Mesendoderm (in vitro differentiated cells): ENCODE measurements at places on chromosomes 16 and 17.
A peak's percentile ranks its signal among the peaks of the same experiment; 100 is the strongest.

DNA sequence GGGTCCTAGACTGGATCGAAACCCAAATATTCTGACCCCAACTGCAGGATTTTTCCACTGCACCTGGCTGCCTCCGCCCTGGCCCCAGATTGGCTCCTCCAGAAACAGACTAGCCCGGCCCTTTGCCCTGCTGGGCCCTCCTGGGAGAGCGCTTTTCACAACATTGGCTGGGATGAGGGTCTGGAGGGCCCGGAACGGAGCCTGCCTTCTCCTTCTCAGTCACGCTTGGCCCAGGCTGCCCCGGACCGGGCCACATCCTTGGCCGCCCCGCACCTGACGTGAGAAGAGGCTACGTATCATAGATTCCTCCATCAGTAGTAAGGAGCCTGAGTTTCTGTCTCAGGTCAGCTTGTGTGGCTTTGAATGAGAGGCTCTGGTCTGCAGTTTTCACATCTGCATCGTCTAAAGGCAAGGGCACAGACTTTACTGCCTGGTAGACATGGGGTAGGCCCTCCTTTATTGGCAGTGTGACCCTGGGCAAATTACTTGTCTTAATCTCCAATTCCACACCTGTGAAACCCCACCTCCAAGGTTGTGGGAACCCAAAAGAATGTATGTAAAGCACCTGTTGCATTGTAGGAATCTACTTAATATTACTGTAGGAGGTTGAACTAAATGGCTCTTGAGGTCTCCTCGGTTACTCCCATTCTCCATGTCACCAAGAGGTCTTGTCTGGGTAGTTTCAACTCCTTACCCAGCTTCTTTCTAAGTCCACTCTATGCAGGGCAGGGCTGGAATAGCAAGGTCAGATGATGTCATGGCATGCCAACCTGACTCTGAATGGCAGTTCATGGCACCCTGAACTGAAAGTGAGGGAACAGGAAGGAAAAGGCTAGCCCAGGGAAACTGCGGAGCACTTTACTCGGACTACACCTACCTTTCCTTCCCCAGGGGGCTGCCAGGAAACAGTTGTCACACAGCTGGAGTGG lies 661 bp downstream of the LRRC3C start:
- peak; percentile 80 for DNase-seq

GRCh38 chr16:87926246-87927194 lies 9.8 kb downstream of the CA5A start:
- DNase-seq, result no peak

DNA sequence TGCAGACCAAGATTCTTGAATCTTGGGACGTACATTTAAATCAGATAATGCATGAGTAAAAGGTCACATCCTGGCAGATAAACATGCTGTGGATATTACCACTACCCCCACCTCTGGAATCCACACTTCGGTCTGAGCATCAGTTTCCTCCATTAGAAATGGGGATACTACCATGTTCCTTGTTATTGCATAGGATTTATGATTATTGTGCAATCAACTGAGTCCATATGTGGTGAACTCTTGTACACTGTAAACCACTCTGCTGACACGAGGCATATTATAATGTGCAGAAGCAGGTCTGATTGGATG lies 108.7 kb downstream of the VAT1L start:
- no peak for DNase-seq

- DNase-seq, result no peak
These were observed 69.3 kb downstream of the CRISPLD2 start for GRCh38 chr16:84889066-84889465.

DNA sequence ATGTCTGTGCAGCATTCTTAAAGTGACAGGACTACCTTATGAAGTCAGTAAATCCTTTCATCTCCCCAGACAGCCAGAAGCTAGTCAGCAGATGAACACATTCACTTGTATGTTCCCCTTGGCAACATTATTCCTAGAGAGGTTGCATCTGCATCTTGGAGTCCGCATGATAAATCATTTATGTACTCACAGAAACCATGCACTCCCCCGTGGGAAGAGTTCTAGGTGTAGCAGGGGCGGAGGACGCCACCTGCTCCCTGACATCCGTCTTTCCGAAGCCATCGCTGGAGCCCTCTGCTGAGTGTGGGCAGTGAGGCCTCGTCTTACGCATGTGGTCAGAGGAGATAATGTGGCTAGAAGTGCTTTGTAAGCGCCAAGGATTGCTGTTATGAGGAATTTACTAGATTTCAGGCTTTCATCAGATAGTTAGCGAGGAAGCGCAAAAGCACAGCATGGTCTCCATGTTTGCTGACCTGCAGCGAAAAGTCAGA lies 144.5 kb downstream of the RPTOR start:
- no peak for DNase-seq

- DNase-seq, result no peak
These were observed 7.2 kb downstream of the OR2C1 start for GRCh38 chr16:3362931-3363330.

DNA sequence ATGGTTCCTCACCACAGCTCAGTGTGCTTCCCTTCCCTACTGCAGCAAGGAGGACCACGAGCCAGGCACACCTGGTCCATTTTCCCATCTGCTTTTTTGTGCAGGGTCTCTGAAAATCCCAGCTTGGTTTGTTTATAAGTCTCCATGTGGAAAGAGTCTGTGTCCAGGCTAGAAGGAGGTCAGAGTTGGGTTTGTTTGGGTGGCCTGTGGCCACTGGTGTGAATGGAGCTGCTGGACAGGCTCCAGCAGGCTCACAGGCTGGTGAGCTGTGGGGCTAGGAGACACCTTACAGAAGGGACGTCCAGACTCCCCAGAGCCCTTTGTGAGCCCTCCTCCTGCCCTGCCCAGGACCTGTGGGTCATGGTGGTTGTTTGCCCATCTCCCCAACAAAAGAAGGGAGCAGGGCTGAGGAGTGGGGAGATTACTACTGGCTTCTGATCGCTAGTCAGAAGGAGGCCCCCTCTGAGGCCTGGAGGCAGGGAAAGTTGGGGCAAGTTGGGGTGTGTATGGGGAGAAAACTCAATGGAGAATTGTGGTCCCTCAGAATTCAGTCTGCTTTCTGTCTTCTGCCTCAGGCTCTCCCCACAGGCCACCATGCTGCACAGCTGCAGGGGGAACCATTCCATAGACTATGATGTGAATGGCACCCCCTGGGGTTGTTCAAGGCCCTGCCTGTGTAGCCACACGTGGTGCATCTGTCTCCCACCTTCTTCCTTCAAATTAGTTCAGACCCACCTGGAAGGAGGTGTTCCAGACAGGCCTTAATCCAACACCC lies 4.1 kb downstream of the RARA start:
- no peak for DNase-seq
